Chondrocyte (in vitro differentiated cells): ENCODE measurements at places on chromosomes 1 and 21.

- peak; percentile 52 for DNase-seq
These were observed 640.5 kb downstream of the PLPP3 start for GRCh38 chr1:55938861-55939260.

DNA sequence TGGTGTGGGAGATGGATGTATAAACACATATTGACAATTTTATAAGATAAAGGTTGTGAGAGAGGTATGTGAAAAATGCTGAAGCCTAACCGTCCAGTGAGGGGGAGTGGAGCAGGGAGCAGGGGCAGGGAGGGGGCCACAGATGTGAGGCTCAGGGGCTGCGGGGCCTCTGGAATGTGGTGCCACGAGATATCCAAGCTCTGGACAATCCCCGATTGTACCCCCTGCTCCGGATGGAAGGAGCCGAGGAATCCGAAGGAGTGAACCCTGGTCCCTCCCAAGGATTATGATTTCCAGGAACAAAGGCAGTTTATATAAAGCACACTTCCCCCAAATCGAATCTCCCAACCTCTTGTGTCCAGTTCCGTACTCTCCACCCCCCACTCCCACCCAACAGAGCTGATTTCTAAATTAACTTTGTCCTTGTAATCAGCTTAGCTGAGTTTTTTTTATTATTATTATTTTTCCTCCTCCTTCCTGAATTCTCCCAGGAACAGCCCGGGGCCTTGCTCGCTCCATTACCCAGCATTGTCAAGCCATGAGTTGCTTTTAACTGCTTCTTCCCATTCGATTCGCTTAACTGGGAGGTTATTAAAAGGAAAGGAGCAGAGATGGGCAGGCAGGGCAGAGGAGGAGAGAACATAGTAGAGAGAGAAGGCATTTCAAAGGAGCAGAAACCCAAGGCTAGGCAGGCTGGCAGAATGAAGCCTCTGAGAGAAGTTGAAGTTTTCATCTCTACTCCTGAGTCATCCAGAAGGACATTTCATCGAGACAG, 9.4 kb downstream of the KIRREL1 start:
- DNase-seq: no peak

GRCh38 chr21:15050568-15051377, 14.0 kb downstream of the NRIP1 start:
- DNase-seq: no peak

GRCh38 chr1:118257946-118258345, 72.9 kb upstream of the SPAG17 start:
- no peak for DNase-seq

GRCh38 chr1:192350356-192350755, 33.6 kb downstream of the RGS21 start:
- no peak for DNase-seq
